Renal cortex interstitium (tissue), 15 donors: ENCODE measurements at places on chromosomes 3 and 15.

DNA sequence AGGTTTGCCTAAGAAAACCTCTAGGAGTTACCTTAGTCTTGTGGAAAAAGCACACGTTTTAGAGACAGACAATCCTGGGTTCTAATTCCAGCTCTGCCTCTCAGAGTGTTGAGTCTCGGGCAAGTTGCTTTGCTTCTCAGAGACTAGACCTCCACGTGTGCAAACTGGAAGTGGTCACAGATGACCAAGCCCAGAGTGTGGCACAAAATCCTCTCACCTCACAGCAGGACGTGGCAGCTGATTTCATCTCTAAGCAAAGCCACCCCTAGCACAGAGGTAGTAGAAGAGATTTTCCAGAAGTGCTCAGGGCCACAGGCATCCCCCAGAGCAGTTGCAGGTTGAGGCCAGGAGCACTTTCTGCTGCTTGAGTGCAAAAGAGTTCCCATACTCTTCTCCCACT lies 79.2 kb downstream of the CD47 start:
- no peak for DNase-seq

DNA sequence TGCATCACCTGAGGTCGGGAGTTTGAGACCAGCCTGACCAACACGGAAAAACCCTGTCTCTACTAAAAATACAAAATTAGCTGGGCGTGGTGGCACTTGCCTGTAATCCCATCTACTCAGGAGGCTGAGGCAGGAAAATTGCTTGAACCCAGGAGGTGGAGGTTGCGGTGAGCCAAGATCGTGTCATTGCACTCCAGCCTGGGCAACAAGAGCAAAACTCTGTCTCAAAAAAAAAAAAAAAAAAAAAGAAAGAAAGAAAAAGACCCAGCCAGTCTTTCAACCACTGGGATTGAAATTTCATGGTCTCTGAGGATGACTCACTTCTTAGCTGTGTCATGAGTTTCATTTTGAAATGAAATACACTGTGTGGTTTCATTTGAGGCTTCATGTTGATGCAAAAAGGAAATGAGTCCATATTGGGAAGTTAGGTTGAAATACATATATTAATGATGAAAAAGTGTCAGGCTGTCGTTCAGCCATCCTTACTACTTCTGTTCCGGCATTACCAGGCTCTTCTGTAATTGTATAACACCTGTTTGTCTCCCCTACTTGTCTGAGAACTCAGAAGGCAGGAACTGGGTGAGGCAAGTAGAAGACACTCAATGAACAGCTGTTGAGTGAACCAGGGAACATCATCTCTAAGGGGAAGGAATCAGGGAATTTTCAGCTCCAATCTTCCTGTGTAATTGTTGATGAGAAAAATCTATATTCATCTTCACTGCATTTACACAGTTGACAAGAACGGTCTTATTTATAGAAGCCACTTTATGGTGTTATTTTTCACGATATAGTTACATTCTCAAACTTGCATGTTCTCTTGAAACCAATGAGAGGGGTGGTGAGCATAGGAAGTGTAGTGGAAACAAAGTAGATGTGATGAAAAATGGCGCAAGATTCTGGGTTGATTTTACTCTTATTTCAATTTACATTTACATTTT lies 87.4 kb downstream of the NFKBIZ start:
- no peak for DNase-seq

DNA sequence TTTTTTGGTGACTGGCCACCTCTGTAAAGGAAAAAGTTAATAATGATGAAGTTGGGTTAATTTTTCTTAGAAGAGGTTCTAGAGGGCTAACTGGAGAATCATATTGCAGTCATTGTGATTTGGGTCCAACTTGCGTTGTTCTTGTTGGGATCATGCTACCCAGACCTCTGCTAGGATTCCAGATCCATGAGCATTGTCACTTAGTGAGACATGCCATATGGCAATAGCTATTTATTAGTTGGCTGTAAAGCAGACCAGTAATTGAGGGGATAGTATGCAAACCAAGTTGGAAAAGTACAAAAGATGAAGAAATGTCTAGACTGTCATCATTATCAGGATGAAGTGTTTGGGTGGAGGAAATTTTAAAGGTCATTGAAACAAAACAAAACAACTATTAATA lies 30.7 kb upstream of the P2RY12 start:
- DNase-seq = no peak

GRCh38 chr3:156187146-156187769 lies 66.9 kb downstream of the KCNAB1 start:
- no peak for DNase-seq

DNA sequence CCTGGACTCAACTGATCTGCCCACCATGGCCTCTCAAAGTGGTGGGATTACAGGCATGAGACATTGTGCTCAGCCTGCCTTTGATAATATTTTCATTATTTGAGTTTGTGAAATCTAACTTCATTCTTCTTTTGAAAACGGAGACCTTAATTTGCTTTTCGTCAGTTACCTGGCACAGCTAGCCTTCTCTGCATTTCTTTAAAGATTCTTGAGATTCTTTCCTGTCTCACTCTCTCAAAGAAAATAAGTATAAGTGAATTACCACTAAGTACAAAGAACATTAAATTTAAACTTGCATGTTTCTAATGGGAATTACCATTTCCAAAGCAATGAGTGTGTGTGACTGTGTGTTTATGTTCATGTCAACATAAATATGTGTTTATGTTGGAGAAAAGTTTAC lies 187.9 kb downstream of the NFKBIZ start:
- DNase-seq = no peak

- DNase-seq = no peak
Observed at GRCh38 chr3:186991470-186991869, 61.1 kb downstream of the ST6GAL1 start.

- no peak for DNase-seq
Observed at GRCh38 chr15:96560246-96560895, 229.9 kb downstream of the NR2F2 start.

DNA sequence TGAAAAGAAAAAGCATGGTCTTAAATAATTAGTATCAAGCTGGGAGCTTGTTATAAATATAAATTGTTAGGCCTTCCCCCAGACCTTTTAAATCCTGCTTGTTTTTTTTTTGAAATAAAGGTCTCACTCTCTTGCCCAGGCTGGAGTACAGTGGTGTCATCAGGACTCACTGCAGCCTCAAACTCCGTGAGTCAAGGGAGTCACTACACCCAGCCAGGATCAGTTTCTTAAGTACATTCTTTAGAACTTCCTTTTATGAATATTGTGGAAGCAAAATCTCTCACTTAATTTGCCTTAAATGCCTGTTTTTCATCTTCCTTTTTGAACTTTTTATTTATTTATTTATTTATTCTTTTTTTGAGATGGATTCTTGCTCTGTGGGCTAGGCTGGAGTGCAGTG lies 20.8 kb upstream of the DENND4A start:
- DNase-seq = no peak

DNA sequence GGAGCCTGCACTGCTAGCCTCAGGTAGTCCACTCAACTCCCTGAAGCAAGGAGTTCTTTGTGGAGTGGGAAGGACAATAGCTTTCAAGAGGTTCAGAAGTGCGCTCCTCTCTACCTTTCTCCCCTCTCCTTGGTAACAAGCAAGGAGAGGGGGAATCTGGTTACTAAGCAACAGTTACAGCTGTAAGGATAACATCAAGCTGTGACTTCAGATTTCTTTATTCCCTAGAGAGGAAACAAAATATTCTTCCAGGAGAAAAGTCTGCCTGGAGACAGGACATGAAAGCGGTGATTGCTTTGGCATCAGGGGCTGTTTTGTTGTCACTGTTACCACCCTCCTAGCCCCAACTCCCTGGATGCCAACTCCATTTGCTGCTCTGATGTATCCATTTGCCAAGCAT lies 70.4 kb downstream of the TRANK1 start:
- DNase-seq = no peak

- DNase-seq = no peak
Observed at GRCh38 chr3:37068031-37068430, 74.7 kb downstream of the MLH1 start.

DNA sequence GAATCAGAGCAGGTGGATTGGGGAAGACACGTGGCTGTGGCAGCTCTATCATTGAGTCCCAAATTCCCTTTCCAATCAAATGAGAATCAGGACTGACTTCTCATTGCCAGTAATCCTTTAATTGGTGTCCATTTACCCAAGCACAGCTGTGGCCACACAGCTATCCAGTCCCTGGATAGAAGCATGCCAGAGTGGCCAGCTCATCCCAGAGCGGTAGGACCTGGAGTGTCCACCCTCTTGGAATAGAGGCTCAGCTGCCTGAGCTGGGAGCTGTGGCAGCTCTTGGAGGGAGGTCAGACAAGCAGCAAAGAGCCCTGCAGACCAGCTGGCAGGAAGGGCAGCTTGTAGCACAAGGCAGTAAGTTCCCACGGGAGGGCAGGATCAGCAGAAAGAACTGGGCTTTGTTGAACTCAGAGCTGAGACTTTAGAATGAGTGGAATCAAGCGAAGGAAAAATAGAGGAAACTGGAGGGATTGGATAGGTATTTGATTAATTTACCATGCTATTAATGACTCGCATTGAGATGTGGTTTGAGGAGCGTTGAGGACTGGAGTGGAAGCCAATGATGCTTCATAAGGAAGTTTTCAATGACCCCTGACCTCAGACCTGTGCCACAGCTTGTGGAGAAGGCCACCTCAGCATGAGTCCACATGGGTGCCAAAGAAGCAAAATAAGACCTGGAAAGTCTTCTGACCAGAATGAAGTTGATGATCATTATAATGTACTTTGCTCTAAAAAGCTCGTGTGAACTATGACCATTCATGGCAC lies 6.9 kb upstream of the ALPK3 start:
- DNase-seq = no peak

GRCh38 chr3:87305517-87305916 lies 29.1 kb upstream of the POU1F1 start:
- no peak for DNase-seq

DNA sequence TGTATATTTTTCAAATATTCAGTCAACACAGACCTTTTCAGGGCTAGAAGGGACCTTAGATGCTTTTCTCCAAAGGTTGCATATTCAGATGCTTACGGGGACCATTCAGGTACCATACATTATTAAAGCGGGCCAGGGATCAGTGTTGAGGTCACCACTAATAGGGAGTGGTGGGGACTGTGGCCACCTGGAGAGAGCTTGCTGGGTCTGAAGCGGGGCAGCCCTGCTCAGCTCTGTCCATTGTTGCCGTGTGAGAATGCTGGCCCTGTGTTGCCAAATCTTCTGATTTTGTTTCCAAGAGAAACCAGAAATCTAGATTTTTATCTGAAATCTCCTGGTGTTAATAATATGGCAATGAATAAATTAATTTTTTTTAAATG lies 23.7 kb downstream of the ABHD2 start:
- no peak for DNase-seq
